Neuronal stem cell (in vitro differentiated cells): ENCODE measurements at places on chromosomes 4 and X.
A peak's percentile ranks its signal among the peaks of the same experiment; 100 is the strongest.

GRCh38 chrX:110178179-110178865 lies 139.6 kb downstream of the AMMECR1 start:
- no peak for DNase-seq

GRCh38 chrX:48573690-48574269 lies 504 bp upstream of the RBM3 start:
- peak; percentile 1 for DNase-seq

DNA sequence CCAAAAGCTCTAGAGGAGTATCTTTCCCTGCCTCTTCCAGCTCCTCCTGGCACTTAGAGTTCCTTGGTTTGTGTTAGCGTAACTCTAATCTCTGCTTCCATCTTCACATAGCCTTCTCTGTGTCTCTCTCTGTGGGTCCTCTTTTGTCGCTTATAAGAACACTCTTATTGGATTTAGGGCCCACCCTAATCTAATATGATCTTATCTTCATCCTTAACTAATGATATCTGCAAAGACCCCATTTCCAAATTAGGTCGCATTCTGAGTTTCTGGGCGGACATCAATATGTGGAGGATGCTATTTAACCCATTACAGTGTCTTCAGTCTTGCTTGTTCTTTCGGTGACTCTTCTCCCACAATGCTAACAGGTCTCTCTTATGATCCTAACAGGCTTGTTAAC lies 72.3 kb downstream of the CC2D2A start:
- DNase-seq: no peak

- DNase-seq: no peak
Measured at GRCh38 chr4:38688676-38689355, 24.8 kb downstream of the KLF3 start.

DNA sequence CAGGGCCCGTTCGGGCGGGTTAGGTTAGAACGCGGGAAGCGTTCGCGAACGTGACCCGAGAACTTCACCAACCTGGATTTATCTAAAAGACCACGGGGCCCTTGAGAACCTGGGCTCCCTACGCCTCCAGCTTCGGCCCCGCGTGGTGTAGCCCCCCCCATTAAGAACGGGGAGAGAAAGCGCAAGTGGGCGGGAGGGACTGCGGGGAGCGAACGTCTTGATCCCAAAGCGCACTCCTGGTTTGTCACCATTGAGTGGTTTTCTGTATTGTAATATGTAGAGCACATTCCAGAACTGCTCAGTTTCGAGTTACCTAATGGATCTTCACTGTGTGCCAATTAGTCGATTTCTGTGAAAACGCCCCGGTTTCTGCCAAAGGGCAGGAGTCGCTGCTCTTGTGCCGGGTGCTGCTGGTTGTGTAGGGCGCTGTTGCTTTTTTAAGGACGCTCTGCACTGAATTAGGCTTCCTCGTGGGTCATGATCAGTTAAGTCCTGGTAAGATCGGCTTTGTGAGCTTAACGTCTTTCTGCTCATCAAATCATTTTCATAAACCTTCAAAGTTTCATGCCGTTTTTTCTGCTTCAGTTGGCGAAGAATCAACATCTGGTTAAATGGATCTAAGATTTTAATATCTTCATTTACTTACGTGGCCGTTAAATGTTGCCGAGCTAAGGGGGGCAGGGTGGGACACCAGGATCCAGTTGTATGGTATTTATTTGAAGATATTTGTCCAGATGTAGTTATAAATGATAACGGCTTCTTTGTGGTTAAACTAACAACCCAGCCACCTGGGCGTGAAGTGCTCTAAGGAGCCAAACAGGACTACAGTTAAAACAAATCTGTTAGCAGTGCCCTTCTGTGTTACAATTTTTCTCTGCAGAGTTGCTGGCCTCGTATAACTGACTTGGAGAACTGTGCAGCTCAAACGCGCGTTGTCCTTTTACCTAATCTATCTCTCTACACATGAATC lies 809 bp downstream of the MND1 start:
- DNase-seq: peak; percentile 70

DNA sequence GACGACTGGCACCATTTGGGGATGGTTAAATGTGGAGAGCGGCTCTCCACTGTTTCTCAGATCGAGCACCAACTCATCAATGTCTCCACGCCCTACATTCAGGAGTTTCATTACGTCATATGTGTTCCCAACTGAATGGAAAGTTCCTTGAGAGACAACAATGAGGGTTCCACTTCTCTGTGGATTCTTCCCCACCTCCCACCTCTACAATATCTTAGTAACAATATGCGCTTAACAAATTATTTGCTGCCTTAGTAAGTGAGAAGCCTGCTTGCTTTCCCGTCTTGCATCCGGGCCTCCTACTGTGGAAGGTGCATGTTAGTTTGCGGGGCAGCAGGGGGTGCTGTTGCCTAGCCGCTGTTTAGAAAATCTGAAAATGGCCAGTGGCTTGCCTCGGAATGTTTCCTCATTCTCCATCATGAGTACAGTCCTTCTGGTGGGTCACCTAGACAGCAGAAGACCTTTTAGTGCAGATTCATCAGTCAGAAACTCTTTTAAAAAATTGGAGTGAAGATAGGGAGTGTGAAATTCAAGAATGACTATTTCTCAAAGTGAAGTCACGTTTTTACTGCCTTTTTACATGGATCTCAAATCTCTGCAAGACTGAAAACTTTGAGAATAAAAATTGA lies 55.7 kb downstream of the PHOX2B start:
- DNase-seq: peak; percentile 62

GRCh38 chr4:72767618-72768302 lies 198.7 kb upstream of the ADAMTS3 start:
- DNase-seq: no peak

DNA sequence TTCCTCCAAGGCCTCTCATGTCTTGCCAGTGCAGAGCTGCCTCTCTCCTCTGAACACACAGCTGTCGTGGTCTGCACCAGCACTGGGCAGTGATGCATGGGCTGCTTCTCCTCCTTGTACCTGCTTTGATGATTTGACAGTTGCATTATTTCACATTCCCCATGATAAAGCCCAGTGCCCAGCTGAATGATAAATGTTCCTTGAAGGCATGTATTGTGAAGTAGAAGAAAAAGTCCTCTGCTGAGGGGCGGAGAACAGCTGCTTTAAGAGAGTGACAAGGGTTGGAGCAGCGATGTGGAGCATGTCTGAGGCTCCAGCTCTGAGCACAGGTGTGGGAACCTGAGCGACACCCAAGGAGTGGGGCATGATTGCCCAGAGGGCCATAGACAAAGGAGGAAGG lies 21.1 kb upstream of the TRIM2 start:
- no peak for DNase-seq

GRCh38 chrX:78333521-78333920 lies 6.1 kb upstream of the CYSLTR1 start:
- no peak for DNase-seq

GRCh38 chr4:92120810-92121498 lies 182.8 kb upstream of the GRID2 start:
- no peak for DNase-seq

DNA sequence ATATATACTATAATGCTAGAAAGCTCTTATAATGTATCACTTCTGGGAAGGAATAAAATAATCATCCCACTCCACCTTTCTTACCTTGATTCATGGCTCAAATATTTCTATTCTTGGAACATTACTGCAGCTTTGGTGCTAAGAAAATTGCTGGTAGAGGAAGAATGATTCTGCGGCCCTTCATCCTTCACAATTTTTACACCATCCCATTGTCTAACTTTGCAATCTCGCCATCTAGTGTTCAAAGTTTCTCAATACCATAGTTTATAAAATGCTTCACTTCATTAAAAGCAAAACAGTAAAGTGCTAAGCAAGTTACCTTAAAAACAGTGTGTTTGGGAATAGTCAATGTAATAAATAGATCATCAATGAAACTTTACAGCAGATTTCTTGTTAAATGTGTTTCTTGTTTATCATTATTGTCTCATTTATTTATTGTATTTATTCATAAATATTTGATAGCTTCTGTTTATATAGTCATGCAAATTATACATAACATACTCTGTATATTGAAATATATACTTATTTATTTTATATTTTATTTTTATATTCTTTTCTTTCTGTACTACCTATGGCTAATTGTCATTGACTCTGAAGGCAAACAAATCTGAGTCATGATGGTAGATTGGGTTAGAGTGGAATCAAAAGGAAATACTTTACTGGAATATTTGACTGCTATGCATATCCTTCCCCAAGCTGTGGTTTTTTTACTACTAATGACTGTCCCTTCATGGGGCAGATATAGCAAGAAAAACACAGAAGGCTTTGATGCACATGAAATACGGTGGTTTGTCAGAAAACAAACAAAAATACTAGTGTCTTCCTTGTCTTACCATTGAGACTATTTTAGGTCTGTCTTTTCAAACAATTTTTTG lies 390.7 kb downstream of the MAPK10 start:
- peak; percentile 24 for DNase-seq

DNA sequence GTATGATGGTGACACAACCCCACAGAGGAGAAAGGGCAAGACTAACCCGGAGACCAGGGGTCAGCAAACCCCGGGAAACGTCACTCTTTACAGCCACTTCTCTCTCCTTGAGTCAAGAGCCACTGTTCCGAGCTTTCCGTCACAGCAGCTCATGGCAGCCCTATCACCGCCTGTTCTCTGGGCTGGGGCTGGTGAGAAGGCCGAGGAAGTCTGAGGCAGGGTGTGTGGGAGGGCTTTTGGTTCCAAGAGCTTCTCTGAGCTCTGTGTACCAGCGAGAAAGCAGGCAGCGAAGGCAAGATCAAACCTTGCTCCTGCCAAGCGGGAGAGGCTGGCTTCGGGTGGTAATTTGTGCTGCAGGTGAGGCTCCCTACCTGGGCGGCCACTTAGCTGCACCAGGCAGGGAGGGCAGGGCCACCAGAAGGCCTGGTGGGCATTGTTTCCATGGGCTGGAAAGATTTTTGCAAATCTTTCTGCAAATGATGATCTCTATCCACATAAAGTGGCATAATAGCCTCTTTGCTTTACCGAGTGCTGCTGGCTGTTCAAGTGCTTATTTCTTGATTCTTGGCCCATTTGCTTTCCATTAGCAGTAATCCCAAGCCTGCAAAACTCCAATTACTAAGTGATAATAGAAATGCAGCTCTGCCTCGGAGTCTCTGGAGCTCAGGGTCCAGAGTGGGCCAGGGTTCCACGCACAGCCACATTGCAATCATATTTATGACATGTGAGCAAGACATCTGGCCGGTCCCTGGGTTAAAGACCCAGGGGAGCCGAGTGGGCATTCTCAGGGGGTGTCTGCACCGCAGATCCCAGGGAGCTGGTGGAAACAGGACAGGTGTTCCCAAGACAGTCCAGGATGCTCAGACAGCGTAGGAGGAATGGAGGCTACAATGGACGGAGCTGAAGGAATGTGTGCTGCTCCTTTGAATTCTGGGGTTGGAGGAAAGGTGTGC lies 41.5 kb downstream of the DCTD start:
- DNase-seq: no peak

DNA sequence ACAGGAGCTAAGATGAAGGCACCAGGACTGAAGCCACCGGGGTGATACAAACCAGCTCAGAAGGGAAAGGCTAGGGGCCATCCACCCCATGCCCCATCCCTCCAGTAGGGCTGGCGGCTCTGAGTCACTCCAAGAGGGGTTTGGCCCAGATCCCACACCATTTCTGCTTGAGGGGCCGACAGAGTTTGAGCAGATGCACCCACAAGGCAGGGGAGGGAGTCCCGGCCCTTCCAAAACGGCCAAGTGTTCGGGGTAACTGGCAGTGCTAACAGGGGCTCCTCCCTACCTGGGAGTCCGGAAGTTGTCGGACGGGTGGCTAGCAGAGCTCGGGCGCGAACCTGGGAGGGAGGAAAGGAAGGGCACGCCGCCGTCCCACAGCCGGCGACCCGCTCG lies 412 bp downstream of the SLC10A3 start:
- no peak for DNase-seq

GRCh38 chrX:132127743-132128142 lies at the start of gene FRMD7:
Gene FRMD7, minus strand, starts transcription at chrX:132128020. Its CDS starts 176 bp downstream, at chrX:132127844.
- no peak for DNase-seq

DNA sequence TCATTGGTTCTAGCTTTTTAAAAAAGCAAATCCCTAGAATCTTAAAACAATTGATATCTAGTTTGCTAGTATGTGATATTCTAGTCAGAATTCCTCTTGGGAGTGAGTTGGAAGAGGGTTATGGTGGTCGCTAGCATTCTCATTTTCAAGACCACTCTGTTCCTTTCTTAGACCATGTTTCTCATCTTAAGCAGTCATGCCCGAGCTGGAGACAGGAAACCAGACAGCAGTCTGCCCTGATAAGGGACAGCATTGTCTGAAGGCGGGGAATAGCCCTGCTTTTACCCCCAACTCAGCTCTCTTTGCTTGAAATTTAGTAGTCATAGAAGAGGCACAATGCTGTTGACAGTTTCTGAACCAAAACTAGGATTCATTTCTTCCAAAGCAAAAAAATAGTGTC lies 5.2 kb downstream of the KLF3 start:
- DNase-seq: no peak

GRCh38 chrX:11189097-11189496 lies 78.0 kb downstream of the HCCS start:
- DNase-seq: no peak

DNA sequence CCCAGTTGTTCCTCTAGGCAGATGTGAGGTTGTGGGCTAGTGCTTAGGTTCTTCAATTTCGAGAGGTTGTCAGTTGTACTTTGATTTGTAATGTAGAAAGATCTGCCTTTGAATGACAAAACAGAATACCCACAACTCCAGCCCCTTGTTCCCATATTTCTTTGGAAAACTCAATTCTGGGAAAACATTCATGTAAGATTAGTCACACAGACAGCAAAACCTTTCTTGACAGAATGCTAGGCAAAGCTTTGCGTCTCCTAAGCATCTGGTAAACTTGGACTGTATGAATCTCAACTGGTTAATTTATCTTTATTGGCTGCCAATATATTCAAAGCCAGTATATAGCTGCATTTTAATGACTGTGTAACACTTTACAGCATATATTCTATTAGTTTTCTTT lies 34.9 kb downstream of the NOCT start:
- no peak for DNase-seq

- DNase-seq: no peak
Measured at GRCh38 chr4:5120468-5120867, 69.2 kb downstream of the STK32B start.

GRCh38 chr4:16750882-16751642 lies 147.4 kb downstream of the LDB2 start:
- no peak for DNase-seq

DNA sequence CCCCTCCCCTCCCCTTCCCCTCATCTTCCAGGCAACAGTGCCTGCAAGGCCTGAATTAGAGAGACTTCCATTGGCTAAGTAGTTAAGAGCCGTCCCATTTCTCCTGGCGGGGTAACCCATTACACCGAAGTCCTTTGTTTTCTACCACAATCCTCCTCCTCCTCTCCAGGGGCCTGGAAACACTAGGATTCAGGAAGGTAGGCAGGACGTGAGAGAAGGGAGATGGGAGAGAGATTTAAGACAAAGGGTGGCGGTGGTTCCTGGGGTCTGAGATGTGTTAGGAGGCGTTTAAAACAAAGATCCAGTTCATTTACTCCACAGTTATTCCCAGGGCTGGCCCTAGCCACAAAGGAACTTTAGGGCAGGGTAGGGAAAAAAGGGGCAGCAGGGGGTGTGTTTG lies 28.0 kb downstream of the NYX start:
- peak; percentile 65 for DNase-seq
